ENCODE measurements at places on chromosomes 2 and 18.

- DNase-seq: no peak
These were observed 73.7 kb downstream of the TANK start for GRCh38 chr2:161233858-161234431.

DNA sequence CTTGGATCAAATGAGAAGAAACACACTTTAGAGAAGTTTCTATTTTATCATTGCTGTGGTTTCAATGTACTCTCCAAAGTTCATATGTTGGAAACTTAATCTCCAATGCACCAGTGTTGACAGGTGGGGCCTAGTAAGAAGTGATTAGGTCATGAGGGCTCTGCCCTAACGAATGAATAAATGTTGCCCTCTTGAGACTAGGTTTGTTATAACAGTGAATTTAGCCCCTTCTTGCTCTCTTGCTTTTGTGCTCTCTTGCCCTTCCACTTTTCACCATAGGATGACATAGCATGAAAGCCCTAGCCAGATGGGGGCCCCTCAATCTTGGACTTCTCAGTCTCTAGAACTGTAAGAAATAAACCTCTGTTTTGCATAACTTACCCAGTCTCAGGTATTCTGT is 664.8 kb downstream of the DCC start:
- DNase-seq: no peak

DNA sequence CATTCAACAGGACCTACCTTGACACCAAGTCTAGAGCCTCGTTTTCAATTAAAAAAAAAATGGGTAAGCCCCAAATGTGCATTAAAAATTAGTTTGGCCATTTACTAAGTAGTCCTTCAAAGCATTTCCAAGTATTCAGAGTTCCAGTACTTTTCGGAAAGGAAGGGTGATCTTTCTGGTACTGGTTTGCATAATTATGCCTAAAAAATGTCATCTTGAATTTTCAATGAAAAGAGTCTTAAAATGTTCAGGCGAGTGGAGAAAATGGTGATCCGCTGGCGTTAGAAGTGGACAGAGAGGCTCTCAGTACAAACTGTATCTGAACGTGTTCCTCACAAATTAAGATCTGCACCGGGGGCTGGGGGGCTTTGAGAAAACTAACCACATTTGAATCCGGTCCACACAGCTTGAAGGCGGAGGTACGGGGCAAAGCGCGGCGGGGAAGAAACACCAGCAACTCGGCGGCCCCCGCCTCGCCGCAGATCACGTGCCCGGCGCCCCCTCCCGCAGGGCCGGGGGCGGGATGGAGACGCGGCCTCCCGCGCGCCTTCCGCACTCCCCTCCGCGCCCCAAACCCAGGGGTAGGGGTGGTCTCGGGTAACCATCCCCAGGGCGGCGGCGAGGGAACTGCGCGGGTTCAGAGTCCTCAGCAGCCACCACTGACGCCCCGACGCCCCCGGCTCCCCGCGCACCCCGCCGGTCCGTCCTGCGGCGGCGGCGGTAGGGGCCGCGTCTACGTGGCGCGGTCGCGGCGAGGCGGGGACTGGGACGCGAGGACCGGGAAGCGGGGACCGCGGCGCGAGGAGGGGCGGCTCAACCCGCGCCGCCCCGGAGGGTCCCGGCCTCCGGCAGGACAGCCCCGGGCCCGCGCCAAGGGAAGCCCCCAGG is 564 bp downstream of the LPIN2 start:
- DNase-seq: peak; percentile 24

DNA sequence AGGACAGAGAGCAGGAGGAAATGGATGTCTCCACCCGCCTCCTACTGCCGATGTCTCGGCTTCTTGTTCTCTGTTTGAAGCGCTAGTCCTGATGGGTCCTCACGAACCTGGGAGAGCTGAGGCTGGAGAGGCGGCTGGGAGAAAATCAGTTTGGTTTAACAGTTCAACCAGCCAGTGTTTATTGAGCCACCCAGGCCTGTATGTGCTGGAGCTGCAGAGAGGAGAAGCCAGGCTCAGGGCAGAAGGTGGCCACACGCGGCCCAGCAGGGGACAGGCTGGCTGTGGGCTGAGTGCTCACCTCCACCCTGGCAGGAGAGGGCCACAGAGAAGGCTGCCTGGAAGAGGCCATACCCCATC is 202.1 kb downstream of the CYP26B1 start:
- no peak for DNase-seq

GRCh38 chr2:226122041-226122440 is 677.6 kb downstream of the IRS1 start:
- DNase-seq: no peak

DNA sequence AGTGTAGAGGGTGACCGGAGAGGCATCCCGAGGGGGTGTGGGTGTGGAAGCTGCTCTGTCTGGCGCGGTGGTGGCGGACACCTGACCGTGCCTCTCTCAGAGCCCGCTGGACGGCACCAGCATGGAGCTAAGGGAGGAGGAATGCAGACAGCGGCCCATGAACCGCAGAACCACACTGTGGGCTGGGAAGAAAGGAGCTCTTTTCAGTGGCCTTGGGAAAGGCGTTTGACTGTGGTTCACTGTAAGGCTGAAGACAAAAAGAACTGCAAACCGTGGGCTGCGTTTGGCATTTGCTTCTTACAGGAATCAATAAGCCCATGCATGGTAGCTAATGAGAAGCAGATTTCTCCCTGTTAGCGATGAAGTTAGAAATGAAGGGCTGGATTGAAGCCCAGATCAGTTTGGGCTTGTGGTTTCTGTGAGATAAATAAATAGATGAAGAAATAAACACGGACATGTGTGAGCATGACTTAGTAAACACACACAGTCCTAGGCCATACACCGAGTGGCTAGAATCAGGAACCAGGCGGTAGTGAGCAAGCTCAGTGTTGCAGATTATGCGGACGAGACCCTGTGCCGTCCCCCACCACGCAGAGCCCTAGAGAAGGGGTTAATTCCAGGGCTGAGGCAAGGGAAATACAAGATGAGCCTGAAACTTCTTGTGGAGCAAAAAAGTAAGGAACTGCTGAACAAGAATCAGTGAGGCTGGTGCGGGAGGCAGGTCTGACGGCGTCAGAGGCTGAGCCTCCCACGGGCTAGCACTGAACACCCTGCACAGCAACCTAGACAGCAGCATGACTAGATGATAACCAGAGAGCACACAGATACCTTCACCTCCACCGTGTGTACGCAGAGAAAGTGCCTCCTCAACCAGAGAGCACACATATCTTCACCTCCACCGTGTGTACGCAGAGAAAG is 29.3 kb upstream of the NFATC1 start:
- DNase-seq: no peak

DNA sequence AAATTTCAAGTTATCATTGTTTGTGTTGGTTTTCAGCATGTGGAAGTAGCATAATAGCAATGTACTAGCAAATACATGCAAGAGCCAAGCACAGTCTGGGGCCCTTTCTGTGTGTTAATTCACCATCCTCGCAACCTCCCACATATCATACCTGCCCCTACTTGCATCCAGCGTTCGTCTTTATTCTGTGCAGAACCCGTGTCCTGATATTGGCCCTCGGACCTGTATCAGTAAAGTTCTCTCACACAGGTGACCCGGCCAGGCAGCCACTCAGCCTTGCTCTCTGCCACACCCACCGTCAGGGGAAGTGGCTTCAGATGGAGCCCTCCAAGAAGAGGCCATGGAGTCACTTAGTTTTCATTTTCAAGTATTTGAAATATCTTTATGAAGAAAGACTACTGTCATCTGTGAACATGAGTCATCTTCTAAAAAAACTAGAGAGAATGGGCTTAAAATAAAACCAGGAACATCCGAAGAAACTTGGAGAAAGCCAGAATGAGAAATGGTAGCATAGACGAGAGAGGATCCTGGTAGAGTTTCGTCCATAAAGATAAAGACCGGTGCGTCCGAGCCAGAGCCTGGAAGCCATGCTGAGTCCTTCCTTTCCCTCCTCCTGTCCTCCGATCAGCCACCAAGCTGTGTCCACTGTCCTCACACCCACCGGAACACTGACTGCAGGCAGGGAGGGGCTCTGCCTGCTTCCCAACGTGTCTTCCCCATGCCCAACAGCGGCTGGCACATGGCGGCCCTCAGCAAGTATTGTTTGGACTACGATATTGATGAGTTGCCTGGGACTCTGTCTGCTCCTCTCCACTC is 57.3 kb upstream of the RPL31 start:
- DNase-seq: no peak

DNA sequence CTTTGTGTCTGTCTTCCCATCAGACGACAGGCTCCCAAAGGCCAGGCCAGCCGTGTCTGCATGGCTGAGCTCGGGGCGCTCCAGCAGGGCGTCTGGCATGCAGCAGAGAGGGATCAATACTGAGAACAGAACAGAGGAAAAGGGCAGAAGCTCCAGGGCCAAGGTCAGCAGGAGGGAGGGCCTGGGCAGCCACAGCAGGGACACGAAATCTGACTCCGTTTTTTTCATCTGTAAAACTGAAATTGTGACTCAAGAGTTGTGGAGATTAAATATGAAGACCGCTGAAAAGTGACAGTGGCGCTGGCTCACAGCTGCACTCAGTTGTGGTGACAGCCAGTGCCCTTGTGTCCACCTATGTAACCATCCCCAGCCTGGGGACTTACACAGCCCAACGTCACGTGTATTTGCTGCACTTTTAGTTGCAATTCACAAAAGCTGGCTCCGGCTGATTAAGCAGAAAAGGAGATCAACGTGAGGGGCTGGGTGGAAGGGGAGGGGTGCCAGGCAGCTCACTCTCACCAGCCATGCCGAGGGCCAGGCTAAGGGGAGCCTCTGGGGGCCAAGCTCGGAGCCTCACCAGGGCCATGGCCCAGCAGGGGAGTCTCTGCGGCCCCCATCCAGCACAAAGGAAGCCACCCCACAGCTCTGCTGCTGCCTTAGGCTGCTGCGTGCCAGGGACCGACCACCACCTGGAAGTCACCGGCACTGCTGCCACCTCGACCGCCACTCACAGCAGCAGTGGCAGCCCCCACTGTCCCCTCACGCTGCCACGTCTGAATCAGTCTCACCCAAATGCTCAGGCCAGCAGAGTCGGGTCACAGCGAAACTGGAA is 74.7 kb downstream of the EIPR1 start:
- DNase-seq: no peak

GRCh38 chr18:58349650-58350049 is 279.2 kb downstream of the ALPK2 start:
- no peak for DNase-seq

DNA sequence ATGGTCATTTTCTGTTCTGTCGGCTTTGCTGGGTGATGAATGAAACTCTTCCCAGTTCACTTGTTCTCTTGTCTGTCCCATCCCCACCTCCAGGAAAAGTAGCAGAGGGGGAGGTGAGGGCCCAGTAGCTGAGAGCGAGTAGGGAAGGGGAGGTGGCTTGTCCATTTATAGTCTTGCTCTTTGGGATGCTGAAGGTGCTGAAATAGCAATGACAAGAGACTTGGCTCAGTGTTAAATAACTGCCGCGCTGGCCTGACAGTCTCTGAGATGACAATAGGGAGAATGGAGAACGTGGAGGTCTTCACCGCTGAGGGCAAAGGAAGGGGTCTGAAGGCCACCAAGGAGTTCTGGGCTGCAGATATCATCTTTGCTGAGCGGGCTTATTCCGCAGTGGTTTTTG is at the start of gene SMYD1:
Gene SMYD1, plus strand, starts transcription at position 228 of the 400 bp plus-strand sequence. Its CDS starts 40 bp downstream, at position 268.
- no peak for DNase-seq

- DNase-seq: no peak
These were observed 30.3 kb upstream of the IL1R1 start for GRCh38 chr2:102112271-102112670.

- no peak for DNase-seq
These were observed 54.8 kb downstream of the TEX51 start for GRCh38 chr2:126953483-126953882.

DNA sequence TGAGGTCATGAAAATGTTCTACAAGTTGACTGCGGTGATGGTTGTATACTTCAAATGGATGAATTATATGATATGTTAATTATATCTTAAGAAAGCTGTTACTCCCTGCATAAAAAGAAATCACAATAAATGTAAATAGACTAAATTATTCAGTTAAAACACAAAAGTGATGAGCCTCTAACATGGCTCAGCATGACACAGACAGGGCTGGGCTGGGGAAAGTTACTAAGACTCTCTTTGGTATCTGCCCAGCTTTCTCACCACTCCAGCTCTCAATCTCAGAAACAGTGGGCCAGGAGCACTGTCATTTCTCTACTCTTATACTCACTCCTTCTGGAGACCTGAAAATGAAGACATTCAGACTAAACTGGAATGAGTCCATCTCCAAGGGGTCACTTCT is 3.5 kb downstream of the CYP27C1 start:
- DNase-seq: no peak

DNA sequence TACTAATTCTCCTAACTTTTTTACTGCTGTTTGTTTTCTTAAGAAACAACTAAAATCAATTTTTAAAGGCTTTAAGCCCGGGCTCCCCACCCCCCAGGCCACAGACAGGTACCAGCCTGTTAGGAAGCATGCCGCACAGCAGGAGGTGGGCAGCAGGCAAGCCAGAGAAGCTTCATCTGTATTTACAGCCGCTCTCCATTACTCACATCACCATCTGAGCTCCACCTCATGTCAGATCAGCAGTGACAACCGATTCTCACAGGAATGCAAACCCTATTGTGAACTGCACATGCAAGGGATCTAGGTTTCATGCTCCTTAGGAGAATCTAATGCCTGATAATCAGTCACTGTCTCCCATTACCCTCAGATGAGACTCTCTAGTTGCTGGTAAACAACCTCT is 517.0 kb downstream of the NRXN1 start:
- no peak for DNase-seq

DNA sequence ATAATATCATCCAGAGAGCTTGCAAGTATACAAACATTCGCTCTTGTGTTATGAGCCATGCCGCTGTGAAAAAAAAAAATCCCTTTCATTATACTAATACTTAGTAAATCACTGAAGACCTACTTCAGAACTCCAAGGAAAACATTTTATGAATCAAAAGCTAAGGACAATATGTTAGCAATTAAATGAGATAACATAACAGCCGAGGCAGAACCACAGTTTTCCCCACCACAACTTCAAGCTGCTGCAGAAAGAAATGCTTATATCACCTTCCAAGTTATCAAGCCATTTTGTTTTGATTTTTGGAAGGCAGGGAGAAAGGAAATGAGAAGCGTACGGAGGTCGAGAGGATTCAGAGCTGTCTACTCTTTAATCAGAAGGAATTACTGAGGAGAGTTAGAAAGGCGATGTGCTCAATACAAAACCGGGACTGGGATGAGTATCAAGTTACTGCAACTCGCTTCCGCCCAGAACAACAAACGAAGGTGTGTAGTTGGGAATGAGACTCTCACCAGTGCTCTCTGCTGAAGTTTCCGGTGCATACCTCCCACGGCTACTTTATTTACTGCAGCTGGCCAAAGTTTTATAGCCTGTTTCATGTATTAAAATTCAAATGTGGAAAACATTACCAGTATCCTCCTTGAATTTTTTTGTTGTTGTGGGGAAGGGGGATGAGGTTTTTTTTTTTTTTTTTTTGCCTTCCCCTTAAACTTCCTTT is 292.2 kb upstream of the CCDC68 start:
- no peak for DNase-seq

- no peak for DNase-seq
These were observed 60.3 kb downstream of the LONRF2 start for GRCh38 chr2:100262046-100262445.
